Progenitor cell of endocrine pancreas (in vitro differentiated cells): ENCODE measurements at places on chromosomes 11 and 22.

GRCh38 chr11:117502779-117503100 is 175.1 kb downstream of the CEP164 start:
- no peaks in the 10 kb centered on the region for H3K36me3 ChIP-seq
- H3K27me3 ChIP-seq: peaks cover 36% of the 10 kb centered on the region
- peaks cover 20% of the 10 kb centered on the region for H3K4me1 ChIP-seq
- H3K27ac ChIP-seq: no peak overlapping the region
- DNase-seq: no peak
- H3K4me3 ChIP-seq: no peak overlapping the region

DNA sequence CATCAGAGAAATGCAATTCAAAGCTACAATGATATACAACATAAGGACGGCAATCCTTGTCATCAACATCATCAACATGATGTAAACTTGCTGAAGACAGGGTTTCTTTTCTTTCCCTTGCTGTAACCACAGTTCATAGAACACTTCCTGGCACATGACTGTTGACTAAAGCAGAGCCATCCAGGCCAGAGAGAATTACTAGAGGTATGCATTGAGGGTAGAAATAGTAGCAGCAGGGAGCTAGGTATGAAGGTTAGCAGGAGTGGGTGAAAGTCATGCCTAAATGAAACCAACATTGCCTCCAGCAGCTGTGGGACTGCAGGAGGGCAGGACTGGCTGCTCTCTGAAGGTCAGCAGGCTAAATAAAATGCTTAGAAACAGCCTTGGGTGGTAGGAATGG is 103.7 kb downstream of the LRRC32 start:
- H3K4me3 ChIP-seq: no peak overlapping the region
- no peak overlapping the region for H3K27ac ChIP-seq
- no peaks in the 10 kb centered on the region for H3K36me3 ChIP-seq
- no peaks in the 10 kb centered on the region for H3K4me1 ChIP-seq
- H3K27me3 ChIP-seq: no peaks in the 10 kb centered on the region
- no peak for DNase-seq

DNA sequence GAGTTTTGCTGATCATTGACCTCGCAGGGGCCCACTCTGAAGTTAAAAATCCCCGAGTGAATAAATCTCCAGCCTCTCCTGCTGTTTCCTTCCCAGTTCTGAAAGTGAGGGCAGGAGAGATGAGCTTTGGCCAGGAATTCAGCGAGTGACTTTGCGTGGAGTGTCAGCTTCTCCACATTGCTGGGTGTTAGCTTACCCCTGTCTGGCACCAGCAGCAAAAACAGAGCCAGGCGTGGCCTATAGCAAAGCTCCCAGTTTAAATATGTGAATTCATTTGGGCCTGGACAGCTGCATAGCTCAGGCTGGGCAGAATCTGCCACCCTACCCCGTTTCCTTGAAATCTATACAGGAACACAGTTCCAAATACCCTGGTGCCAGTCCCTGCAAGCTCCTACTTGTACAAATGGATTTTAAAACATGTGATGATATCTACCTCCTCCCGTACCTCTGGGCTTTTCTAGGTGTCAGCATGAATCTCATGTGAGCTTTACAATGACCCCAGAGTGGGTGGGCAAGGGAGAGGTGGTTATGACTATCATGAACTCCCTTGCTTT is 25.6 kb downstream of the TIMP3 start:
- no peak overlapping the region for H3K27ac ChIP-seq
- no peaks in the 10 kb centered on the region for H3K36me3 ChIP-seq
- no peak for DNase-seq
- no peaks in the 10 kb centered on the region for H3K4me1 ChIP-seq
- peaks cover 8% of the 10 kb centered on the region for H3K27me3 ChIP-seq

- DNase-seq: no peak
- H3K4me3 ChIP-seq: no peak overlapping the region
- no peaks in the 10 kb centered on the region for H3K27me3 ChIP-seq
- peaks cover 19% of the 10 kb centered on the region for H3K36me3 ChIP-seq
- H3K27ac ChIP-seq: no peak overlapping the region
- no peaks in the 10 kb centered on the region for H3K4me1 ChIP-seq
Observed at GRCh38 chr11:18295316-18295715, 26.6 kb downstream of the HPS5 start.

- H3K27me3 ChIP-seq: no peaks in the 10 kb centered on the region
- H3K4me1 ChIP-seq: peaks cover 28% of the 10 kb centered on the region
- no peak for DNase-seq
- H3K4me3 ChIP-seq: peak overlapping the region; percentile 29
Observed at GRCh38 chr11:23123753-23124152, 263.5 kb upstream of the CCDC179 start.

GRCh38 chr11:17371614-17372013 is 16.8 kb downstream of the KCNJ11 start:
- H3K27ac ChIP-seq: no peak overlapping the region
- no peaks in the 10 kb centered on the region for H3K27me3 ChIP-seq
- no peak for DNase-seq
- no peaks in the 10 kb centered on the region for H3K4me1 ChIP-seq
